Activated gamma-delta T cell treated with anti-CD3 and anti-CD28 coated beads, Interleukin-2, amount 50 U/mL, for 16 hours (primary cell): ENCODE measurements at places on chromosomes 4 and X.

GRCh38 chrX:123155327-123155726, 28.8 kb upstream of the GRIA3 start:
- no peak for DNase-seq

DNA sequence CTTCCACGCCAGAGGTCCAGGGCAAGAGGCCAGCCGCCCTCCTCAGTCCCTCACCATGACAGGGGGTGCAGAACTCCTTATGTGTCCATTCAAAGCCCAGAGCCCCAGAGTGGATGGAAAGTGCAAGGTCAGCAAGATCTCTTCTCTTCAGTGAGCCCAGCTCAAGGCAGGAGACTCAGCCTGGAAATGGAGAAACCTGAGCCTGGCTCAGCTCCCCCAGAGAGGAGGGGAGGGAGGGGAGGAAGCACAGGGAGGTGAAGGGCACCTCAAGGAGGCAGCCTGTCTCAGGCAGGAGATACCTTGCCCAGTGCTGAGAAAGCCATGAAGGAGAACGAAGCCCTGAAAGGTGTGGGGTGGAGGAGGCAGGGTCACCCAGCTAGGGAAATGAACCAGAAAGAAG, 121.8 kb upstream of the PJA1 start:
- no peak for DNase-seq

GRCh38 chr4:163613383-163613782, 118.9 kb downstream of the TMA16 start:
- DNase-seq: no peak

DNA sequence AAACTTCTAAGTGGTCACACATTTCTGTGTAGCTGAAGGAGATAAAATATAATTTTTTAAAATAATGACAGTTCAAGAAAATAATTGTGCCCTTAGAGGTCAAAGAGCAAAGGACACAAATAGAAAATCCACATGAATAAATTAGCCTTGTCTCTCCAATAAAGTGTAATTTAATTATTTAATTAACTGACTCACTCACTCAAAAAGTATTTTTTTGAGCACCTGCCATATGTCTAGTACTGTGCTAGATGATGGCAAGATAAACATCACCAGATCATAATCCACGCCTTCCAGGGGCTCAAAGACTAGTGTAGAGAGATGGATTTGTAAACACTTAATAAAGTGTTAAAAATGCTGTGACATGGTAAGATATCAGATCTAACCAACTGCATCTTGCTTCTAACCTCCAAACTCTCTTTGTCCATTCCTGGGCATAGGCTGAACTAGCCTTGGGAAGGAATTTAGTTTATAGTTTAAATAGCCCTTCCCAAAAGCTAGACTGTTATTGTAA, 112.5 kb downstream of the SCLT1 start:
- no peak for DNase-seq
